ENCODE measurements at places on chromosomes 2 and 18. TPM values are rescaled to one million over a fixed set of nuclear protein-coding genes. Genes with fewer than 3 reads are reported as not detected.
A peak's percentile ranks its signal among the peaks of the same experiment; 100 is the strongest.

DNA sequence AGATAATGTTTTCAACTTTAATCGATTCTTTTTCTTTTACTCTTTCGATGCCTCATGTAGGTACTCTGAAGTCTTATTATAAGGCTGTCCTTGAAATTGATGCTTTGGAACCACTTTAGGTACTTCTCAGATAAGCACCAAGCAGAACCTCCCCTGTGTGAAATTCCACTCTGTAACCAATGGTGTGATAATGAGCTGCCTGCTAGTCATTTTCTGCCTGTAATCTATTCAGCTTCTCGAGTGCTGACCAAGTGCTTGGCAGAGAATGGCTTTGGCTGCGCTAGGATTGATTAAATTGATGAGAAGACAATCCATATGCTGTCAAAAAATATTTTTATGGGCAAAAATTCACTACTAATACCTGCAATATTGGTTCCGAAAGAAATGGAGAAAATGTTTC lies 132.1 kb upstream of the STON1 start:
- no peak for DNase-seq

Gene FBXO36
- 2.9 TPM for total RNA-seq

Gene UCN
- total RNA-seq: 7.2 TPM

GRCh38 chr2:195505701-195506100 lies 151.3 kb upstream of the SLC39A10 start:
- no peak for DNase-seq

DNA sequence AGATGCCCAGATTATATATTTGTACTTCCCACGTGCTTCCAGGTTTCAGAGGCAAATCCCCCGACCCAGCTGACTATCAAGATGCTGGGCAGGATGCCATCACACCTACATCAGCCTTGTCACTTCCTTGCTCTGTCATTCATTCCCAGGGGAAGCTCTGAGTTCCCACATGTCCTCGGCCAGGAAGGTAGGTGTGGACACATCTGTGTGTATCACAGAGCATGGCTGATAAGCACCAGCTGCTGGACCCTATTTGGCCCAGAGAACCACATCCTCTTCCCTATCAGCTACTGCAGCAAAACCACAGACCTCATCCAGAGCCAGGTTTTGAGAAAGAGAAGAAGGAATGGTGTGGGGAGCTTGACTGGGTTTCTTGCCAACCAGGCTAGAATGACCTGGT lies 31.9 kb upstream of the ITGA6 start:
- DNase-seq: no peak

DNA sequence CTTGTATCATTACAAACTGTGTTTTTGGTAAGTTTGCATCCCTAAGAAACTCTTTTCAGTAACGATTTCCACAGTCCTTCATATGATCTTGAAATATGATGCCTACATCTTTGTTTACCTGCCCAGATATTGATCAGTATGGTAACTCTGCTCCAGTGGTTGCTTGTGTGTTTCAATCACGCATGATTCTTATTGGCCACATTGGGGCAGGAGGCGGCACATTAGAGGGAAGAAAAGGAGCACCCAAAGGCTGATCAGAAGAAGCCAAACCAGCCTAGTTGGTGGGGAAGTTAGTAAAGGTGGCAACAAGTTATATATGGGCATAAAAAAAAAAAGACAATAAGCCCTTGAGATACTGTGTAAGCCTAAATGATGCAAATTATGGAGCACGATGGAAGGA lies 158.9 kb downstream of the RHBDD1 start:
- peak; percentile 29 for DNase-seq

GRCh38 chr18:79092874-79093273 lies 23.7 kb downstream of the ATP9B start:
- DNase-seq: no peak

Gene SCLY
- total RNA-seq: 29.9 TPM

Data from OCI-LY7 (cell line).